ENCODE measurements at places on chromosomes 4 and X. TPM values are rescaled to one million over a fixed set of nuclear protein-coding genes. Genes with fewer than 3 reads are reported as not detected.

- no peak for DNase-seq
- no peaks in the 10 kb centered on the region for H3K27me3 ChIP-seq
- H3K4me1 ChIP-seq = no peaks in the 10 kb centered on the region
- H3K4me3 ChIP-seq = no peak overlapping the region
These were observed 24.4 kb upstream of the CORIN start for GRCh38 chr4:47862297-47862696.

- H3K27me3 ChIP-seq = no peaks in the 10 kb centered on the region
- no peaks in the 10 kb centered on the region for H3K4me1 ChIP-seq
- H3K36me3 ChIP-seq = no peaks in the 10 kb centered on the region
- DNase-seq = no peak
- no peak overlapping the region for H3K4me3 ChIP-seq
These were observed 1313.2 kb downstream of the ADGRL3 start for GRCh38 chr4:62513306-62513705.

- H3K27ac ChIP-seq = no peak overlapping the region
- peaks cover 1% of the 10 kb centered on the region for H3K36me3 ChIP-seq
- no peak overlapping the region for H3K4me3 ChIP-seq
- no peaks in the 10 kb centered on the region for H3K27me3 ChIP-seq
These were observed 103.9 kb upstream of the STX18 start for GRCh38 chr4:4645743-4646142.

The APELA gene
- not detected for total RNA-seq

The ESX1 gene
- not detected for total RNA-seq
